Left ventricle myocardium superior (tissue), 1 donor: ENCODE measurements at places on chromosomes 2 and 18. TPM values are rescaled to one million over a fixed set of nuclear protein-coding genes. Genes with fewer than 3 reads are reported as not detected.
A peak's percentile ranks its signal among the peaks of the same experiment; 100 is the strongest.

The LRRC30 gene
- total RNA-seq = not detected

The TUBA3E gene
- total RNA-seq = 60.2 TPM

The CNDP1 gene
- not detected for total RNA-seq

The MALL gene
- 12.0 TPM for total RNA-seq

The ARHGAP15 gene
- 4.2 TPM for total RNA-seq

The PDE1A gene
- total RNA-seq = 16.9 TPM

The TMEM178A gene
- 3.2 TPM for total RNA-seq

The WIPF1 gene
- total RNA-seq = 15.2 TPM

The GPAT2 gene
- 5.5 TPM for total RNA-seq

The EVA1A gene
- total RNA-seq = 0.94 TPM

GRCh38 chr2:219175928-219176817 is 552 bp downstream of the CNPPD1 start:
- DNase-seq = peak; percentile 66

DNA sequence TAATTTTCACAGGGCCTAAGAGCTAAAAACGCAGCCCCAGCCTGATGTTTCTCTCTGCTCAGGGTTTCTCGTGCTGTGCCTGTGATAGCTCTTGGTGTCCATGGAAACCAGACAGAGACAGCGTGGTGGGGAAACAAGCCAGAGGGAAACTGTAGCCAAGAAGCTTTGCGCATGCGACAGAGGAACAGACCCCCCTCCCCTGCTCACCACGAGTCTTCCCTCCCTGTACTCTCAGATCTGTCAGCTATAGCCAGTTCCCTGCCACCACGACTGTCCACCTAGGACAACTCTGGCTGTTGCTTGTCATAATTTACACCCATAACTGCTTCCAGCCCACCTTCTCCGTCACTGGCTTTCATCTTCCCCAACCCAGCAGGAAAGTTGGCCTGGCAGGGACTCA is 13.2 kb upstream of the DNAJC27 start:
- peak; percentile 57 for DNase-seq

GRCh38 chr18:11104307-11104706 is 45.1 kb downstream of the PIEZO2 start:
- no peak for DNase-seq

- DNase-seq = no peak
Observed at GRCh38 chr2:160575368-160575767, 81.8 kb upstream of the RBMS1 start.

- DNase-seq = no peak
Observed at GRCh38 chr2:98909317-98910211, 26.5 kb downstream of the CRACDL start.

- no peak for DNase-seq
Observed at GRCh38 chr2:186827411-186827810, 21.6 kb downstream of the ZSWIM2 start.

GRCh38 chr2:221490506-221491060 is 81.5 kb downstream of the EPHA4 start:
- DNase-seq = no peak

- no peak for DNase-seq
Observed at GRCh38 chr2:43406651-43407279, 180.4 kb upstream of the ZFP36L2 start.

- no peak for DNase-seq
Observed at GRCh38 chr18:38805256-38805655, 1239.7 kb upstream of the CELF4 start.

GRCh38 chr2:47422560-47422959 is 19.6 kb downstream of the MSH2 start:
- DNase-seq = no peak

GRCh38 chr18:39318008-39318407 is 1752.4 kb upstream of the CELF4 start:
- no peak for DNase-seq

DNA sequence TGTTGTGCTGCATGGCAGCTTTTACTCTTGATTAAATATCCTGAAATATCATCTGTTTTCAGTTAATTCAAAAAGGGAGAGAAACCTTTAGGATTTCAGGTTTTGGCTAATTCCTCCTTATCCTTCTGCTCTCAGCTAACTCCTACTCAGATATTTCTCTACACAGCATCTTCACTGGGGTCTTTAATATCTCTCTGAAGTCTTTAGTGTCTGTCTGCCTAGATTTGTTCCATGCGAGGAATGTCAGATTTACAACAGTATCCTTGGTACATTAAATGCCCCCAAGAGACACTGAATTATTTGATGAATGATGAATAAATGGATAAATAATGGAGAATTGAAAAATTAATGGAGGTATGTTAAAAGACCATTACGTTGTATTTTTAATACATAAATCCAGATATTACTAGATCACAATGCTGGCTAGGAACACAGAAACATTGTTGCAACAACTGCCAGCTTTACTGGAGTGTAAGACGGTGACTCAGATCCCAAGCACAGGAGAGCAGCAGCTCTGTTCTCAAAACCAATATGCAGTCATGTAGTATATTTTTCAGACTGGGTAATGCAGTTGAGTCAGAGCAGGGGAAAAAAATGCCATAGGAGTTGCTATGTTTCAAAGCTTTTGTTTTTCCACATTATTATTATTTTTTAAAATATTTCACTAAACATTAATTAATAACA is 388.0 kb upstream of the SYT4 start:
- DNase-seq = no peak

GRCh38 chr2:46193356-46193755 is 103.9 kb upstream of the EPAS1 start:
- no peak for DNase-seq
